ENCODE measurements at places on chromosomes 11 and 22.
A peak's percentile ranks its signal among the peaks of the same experiment; 100 is the strongest.

DNA sequence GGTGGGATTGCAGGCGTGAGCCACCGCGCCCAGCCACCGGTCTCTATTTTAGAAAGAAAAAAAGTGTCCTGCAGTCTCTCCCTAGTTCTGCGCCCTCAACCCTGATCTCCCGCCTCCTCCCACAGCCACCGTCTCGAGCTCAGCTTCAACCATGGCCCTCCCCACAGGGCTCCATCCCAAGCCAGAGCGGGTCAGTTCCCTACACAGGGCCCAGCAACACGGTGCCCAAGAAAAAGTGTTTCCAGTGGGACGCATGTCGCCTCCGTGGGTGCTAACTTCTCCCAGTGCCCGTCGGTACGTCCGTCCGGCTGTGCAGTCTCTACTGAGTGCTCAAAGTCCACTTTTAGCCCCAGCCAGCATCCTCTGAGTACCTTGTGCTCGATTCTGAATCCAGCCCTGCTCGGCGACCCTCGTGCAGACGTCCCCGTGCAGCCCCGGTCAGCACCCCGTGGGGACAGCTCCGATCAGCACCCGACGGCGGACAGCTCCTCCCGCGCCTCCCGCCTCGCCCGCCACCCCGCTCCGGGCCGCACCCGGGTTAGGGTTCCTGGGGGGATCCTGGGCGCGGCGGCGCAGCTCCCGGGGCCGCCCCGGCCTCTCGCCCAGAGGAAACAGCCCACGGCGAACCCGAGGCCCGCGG lies 657 bp upstream of the MAPK8IP2 start:
- DNase-seq: peak; percentile 40

- no peak for DNase-seq
Observed at GRCh38 chr22:38955250-38955905, 2.0 kb upstream of the APOBEC3A start.

GRCh38 chr11:78642979-78643675 lies 68.5 kb upstream of the NARS2 start:
- no peak for DNase-seq

GRCh38 chr11:26227883-26228502 lies 103.9 kb upstream of the ANO3 start:
- DNase-seq: no peak

DNA sequence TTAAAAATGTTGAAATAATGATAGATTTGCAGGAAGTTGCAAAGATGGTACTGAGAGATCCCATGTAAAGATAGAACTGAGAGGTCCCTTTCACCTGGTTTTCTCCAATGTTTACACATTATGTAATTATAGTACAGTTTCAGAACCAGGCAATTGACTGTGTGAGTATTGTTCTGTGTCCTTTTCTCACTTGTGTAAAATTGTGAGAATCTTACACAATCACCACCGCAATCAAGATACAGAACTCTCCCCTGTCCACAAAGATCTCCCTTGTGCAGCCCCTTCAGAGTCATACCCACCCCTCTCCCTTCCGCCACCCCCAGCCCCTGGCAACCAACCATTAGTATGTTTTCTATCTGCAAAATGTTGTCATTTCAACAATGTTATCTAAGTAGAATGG lies 119.8 kb upstream of the NAV2 start:
- no peak for DNase-seq

DNA sequence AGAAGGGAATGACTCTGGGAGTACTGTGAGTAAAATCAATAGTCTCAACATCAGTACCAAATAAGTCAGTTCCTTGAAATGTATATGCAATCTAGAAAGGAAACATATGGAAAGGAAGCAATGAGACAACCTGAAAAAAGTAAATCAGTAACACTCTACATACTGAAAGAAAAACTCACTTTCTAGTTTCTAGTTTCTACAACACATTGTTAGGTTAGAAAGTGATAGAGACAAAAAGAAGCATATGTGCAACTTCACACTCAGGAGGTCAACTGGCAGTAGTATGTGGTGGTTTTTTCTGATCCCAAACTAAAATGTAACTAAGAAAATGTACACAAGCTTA lies 156.5 kb upstream of the SOX6 start:
- DNase-seq: no peak

- DNase-seq: no peak
Observed at GRCh38 chr11:93845181-93846092, 5.0 kb downstream of the VSTM5 start.

Measured in myocyte (in vitro differentiated cells).